ENCODE measurements at places on chromosomes 6 and 20.

DNA sequence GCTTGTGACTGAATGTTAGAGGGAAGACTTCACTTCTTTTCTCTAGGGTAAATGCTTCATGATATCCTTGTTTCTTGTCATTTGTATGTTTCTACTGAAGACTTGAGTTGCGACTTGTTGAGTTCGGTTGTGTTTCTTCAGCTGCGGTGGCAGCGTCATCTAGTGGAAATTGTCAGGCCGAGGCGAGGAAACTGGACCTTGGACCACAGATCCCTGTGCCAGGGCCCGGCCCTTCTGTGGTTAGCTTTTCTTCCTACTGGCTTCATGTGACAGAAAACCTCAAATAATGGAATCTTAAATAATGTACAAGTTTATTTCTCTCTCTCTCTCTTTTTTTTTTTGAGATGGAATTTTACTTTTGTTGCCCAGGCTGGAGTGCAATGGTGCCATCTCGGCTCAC is 12.4 kb downstream of the MTHFD1L start:
- no peak for DNase-seq

- no peak for DNase-seq
These were observed 38.4 kb downstream of the HS3ST5 start for GRCh38 chr6:114304304-114304887.

DNA sequence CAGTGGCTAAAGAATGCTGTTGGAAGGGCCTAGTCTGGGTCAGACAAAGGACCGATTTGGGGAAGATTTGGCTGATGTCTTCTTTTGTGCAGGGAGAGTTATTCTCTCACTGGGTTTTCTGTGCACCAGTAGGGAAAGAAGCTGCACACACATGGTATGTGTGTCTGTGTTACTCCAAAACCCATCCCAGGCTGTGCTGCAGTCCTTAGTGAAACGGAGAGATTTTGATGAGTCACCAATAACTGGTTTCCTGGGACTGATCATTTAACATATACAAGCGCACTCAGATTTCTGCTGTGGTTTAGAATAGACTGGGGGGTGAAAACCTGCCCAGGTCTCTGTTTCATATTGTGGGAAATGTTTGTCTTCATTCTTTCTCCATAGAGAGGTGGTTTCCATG is 1049.8 kb downstream of the KIF16B start:
- no peak for DNase-seq

GRCh38 chr6:26152226-26153101 is 65.2 kb downstream of the HFE start:
- DNase-seq: no peak

Data from stimulated activated CD4-positive, alpha-beta T cell treated with anti-CD3 and anti-CD28 coated beads, Interleukin-4, amount 100 ng/mL, for 4 hours (primary cell).